HFF-Myc (cell line): ENCODE measurements at places on chromosomes 11 and 22.

DNA sequence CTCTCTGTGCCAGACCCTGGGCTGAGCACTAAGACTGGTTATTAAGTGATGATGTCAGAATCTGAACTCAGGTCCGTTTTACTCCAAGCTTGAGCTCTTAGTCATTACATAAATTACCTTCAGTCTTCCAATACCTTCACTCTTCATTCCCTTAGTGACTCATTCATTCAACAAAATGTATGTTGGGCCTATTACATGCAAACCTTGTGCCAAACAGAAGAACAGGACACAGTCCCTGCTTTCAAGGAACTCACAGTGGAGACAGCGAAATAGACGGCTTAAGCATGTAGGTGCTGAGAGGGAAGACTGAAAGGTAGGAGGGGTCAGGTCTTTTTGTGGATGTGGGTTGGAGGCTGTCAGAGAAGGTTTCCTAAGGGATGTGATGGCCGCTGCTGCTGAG is 3.3 kb downstream of the KCTD14 start:
- DNase-seq, result no peak

DNA sequence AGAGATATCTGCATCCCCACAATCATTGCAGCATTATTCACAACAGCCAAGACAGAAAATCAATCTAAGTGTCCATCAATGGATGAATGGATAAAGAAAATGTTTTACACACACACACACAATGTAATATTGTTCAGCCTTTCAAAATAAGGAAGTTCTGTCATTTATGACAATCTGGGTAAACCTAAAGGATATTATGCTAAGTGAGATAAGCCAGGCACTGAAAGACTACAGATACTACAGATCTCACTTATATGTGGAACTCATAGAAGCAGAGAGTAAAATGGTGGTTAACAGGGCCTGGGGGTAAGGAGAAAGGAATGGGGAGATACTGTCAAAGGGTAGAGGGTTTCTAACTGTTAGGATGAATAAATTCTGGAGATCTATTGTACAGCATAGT is 36.0 kb upstream of the EED start:
- no peak for DNase-seq

DNA sequence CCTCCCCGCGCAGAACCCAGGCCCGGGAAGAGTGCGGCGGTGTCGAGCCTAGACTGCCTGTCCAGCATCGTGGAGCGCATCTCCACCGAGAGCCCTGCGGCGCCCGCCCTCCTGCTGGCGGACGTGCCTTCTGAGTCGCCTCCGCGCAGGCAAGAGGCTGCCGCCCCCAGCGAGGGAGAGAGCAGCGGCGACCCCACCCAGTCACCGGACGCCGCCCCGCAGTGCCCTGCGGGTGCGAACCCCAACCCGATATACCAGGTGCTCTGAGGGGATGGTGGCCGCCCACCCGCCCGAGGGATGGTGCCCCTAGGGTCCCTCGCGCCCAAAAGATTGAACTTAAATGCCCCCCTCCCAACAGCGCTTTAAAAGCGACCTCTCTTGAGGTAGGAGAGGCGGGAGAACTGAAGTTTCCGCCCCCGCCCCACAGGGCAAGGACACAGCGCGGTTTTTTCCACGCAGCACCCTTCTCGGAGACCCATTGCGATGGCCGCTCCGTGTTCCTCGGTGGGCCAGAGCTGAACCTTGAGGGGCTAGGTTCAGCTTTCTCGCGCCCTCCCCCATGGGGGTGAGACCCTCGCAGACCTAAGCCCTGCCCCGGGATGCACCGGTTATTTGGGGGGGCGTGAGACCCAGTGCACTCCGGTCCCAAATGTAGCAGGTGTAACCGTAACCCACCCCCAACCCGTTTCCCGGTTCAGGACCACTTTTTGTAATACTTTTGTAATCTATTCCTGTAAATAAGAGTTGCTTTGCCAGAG is 2.0 kb downstream of the MYOD1 start:
- DNase-seq, result no peak

GRCh38 chr22:20128902-20129746 is 2.5 kb upstream of the ZDHHC8 start:
- DNase-seq, result no peak

- DNase-seq, result no peak
These were observed 66.1 kb downstream of the SCN3B start for GRCh38 chr11:123588117-123588863.

DNA sequence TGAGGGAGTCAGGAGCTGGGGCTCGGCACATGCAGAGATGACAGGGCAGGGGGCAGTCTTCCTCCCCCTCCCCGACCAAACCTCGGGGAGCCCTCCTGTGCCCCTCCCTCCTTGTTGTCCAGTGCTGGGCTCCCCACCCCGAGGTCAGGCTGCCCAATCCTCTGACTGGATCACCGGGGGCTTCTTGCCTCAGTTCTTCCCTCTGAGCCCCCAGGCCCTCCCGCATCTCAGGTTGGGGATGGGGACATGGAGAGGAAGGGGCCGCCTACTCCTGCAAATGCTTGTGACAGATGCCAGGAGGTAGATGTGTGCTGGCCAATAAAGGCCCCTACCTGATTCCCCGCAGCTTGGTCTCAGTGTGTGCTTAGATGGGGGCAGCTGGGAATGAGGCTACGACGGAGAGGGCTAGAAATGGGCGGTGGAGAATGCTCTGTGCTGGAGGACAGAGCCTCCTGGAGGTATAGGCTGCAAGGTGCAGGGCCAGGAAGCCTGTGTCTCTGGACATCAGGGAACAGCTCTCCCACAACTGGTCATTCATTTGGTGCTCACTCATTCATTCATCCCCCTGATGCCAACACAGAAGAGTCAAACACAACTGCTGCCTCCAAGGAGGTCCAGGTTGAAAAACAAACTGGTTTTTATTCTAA is 8.4 kb downstream of the RHBDD3 start:
- DNase-seq, result no peak

GRCh38 chr11:35227576-35228327 is 88.8 kb downstream of the CD44 start:
- DNase-seq, result no peak

DNA sequence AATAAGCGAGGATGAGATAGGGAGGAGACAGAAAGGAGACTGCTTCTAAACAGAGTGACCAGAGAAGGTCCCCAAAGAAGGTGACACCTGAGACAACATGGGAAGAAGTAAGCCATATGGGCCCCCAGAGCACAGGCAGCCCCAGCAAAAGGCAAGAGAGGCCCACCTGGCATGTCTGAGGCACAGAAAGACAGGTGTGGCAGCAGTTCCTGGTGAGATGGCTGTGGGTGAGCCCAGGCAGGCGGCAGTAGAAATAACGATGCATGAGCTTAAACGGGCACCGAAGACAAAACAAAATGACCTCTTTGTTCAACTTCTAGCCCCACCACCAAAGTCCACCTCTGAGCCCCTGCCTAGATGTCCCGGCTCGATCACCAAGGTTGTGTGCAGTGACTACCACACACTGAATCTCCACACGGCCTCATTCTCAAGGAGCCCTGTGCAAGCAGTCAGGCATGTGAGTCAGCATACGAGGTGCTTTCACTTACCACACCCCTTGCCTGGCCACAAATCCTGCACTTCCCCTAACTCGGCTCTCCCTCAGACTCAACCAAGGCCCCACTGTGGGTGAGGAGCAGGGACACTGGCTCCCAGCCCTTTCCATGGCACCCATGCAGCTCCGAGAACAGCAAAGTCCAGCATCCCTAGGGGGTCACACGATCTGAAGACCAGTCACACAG is 77.6 kb downstream of the PACSIN2 start:
- peak; percentile 56 for DNase-seq

GRCh38 chr11:101987370-101987769 is 59.9 kb upstream of the CFAP300 start:
- DNase-seq, result no peak

DNA sequence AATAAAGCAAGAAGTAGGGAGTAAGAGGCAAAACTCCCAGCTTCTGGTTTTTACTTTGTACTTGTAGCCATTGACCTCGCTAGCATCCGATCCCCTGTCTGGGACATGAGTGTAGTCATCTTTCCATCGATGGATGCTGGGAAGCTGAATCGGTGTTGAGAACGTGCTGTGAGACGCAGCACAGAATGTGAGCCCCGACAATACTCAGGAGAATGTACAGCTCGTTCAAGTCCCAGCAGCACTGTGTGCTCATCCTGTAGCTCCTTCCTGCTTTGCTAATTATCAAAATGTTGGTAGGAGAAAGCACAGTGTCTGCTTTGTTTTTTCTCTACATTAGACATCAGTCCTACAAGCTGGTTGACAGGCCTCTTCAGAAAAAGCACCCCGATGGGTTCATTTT is 56.6 kb downstream of the JAM3 start:
- no peak for DNase-seq

- DNase-seq, result no peak
These were observed 423.2 kb downstream of the MN1 start for GRCh38 chr22:27378311-27378800.

- no peak for DNase-seq
These were observed 38.5 kb downstream of the CARD18 start for GRCh38 chr11:105100981-105101630.

DNA sequence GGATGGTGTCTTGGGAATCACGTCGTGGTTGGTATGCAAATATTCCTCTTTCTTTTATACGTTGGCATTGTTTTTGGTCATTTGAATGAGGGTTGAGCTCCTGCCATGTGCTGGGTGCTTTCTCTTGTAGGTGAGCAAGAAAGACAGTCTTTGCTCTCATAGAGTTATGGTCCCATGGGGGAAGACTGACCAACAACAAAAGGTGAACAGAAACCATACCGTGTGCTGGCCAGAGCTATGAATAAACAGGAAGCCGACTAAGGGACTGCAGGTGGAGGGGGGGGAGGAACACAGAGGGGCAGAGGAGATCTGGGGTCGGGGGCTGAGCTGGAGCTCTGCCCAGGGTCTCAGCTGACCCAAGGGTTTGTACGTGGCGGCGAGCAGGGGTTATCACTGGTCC is 245.3 kb downstream of the CTTN start:
- no peak for DNase-seq

- DNase-seq, result no peak
These were observed 59.2 kb downstream of the LHFPL7 start for GRCh38 chr22:24887260-24887659.

- no peak for DNase-seq
These were observed 10.8 kb downstream of the SGSM1 start for GRCh38 chr22:24816806-24817205.

DNA sequence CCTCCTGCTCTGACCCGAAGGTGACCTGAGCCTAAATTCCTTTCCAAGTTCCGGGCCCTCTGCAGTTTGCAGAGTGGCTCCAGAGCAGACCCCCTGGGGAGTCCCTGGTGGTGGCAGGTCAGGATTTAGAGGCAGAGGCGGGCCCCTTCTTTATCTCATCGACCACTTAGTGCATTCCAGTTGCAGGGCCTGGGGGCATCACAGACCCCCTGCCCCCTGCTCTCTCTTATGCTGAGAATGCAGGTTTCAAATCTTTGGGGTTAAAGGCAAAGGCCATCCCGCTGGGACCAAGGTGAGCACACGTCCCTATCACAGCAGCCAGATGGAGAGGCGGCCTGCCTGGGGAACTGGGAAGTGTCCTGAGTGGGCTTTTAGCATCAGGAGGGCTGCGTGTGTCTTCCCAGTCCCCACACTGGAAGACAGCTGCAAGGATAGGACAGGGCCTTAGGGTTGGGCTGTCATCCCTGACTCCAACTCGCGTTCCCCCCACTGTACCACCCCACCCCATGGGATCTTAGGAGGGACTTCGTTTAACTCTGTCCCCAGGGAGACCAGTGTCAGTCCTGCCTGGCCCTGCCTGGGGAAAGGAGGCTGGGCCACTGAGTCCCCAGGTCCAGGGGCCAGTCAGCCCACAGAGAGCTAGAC is 11.3 kb downstream of the DERL3 start:
- DNase-seq, result no peak

DNA sequence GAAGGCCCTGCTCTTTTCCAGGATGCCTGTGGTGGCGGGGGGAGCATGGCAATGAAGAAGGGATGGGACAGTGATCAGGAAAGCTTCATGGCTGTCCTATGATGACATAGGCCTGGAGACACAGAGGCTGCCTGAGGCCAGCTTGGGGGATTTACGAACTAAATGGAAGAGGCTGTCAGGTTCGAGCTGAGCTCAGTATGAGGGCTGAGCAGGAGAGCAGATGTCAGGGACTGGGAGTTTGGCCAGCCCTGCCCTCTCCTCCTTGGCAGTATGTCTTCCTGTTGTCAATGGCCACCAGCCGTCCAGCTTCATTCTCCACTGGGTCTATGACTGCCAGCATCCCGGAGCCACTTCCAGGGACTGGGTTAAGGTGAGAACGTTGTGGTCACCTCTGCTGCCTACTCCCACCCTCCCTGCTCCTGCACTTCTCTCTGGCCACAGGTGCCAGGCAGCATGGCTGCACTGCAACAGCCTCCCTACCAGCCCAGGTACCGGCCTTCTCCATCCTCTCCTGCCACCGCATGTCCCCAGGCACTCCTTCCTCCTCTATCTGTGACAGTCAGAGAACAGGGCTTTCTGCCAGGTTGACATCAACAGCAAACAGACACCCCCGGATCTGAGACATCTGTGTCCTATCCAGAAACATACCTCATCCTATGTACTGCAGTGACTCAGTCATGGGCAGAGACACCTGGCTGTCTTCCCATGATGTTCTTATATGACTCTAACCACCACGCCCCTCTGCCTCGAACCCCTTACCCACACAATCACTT is 75.1 kb downstream of the KIRREL3 start:
- no peak for DNase-seq

DNA sequence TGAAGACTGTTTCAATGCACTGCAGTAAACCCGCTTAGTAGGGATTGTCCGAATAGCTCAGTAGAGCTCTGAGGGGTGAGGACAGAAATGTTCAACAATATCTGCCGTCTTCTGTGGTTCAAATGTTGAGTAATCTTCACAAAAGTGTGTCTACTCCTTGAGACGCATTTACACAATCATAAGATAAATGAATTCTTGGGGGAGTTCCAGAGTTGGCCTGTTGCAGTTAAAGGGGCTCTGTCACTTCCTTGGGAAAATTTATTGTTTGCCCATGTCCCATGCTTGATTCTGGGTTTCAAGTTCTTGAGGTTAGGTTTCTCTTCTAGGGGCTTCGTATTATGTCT is 614 bp downstream of the ANO3 start:
- DNase-seq, result no peak

DNA sequence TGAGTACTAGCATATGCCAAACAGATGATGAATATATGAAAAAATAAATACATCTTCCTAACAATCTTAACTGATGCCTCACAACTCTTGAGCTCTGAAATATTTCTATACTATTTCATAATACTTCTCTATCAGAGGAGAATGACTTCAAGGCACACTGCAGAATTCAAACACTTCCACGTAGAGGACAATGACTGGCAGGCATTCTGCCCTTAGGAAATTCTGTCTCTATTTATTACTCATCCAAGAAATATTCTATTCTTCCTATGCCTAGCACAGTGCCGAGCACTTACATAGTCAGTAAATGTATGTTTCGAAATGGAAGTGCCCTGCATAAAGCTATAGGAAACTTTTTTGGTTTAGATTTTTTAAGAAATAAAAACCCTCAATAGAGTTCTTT is 809.1 kb downstream of the DLG2 start:
- DNase-seq, result no peak
